ENCODE measurements at places on chromosomes 4 and X.

DNA sequence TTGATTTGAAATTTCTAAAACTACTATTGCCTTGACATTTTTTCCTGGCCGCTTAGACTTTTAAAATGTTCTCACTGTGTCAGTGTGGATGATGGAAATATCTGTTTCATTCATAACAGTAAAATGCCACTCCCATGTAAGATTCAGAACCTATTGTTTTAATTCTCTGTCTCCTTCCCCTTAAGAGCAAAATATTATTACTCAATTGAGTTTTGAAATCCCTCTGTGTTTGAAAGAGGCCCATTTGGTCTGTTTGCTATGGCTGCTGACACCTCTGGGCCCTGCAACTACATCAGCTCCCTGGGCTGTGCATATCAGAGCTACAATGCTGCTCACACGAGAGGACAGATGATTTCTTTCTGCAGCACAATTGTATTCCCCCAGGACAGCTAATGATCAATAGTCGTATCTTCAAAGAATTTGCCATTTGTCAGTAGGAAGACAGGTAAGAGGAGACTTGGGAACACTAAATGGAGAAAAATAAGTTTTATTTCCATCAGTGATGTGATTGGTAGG, 388.0 kb upstream of the GALNT7 start:
- no peak for DNase-seq

DNA sequence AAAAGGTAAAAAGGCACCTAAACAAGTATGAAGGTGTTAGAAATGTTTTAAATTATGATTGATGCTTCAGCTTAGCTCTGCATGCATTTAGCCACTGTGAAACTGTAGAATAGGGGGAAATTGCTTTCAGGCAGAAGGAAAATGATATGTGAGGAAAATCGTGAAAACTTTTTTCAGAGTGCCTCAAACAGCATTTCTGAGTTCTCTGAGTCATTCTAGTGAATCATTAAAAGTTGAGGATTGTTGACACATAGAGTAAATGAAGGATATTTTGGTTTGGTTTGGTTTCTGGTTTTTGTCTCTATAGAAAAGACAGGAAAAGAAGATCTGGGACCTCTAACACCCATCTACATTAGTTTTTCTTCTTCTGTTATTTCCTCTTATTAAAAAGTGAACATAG, 332.5 kb upstream of the TRAM1L1 start:
- DNase-seq = no peak

- no peak for DNase-seq
Measured at GRCh38 chrX:9312922-9313867, 151.7 kb upstream of the TBL1X start.

DNA sequence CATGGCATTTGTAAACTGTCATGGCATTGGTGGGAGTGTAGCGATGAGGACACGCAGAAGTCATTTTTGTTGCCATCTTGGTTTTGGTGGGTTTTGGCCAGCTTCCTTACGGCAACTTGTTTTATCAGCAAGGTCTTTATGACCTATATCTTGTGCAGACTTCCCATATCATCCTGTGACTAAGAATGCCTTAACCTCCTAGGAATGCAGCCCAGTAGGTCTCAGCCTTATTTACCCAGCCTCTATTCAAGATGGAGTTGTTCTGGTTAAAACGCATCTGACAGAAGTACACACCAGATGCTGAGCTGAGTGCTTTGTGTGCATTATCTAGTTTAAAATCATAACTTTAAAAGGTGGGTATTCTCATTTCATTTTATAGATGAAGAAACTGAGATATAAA, 268.8 kb upstream of the GALNT7 start:
- DNase-seq = no peak
